Stimulated activated CD4-positive, alpha-beta T cell treated with anti-CD3 and anti-CD28 coated beads, Interleukin-4, amount 100 ng/mL, for 24 hours (primary cell): ENCODE measurements at places on chromosomes 2 and 18.
A peak's percentile ranks its signal among the peaks of the same experiment; 100 is the strongest.

DNA sequence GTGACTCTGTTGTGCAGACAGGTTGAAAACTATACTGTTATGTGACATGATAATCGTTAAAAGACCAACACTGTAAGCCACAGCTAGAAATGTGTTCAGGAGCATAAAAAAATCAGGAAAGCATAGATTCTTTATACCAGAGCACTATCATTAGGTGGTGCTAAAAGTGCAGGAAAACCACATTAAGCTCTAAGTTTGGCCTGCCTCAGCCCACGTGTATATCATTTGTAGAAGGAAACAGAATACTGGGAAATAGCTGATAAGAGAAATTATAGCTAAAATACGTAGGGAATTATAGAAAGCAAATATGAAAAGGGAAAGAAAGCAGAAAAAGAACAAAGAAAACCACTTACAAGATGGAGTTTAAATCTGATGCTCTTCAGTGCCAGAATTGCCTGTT, 26.5 kb upstream of the C2orf74 start:
- no peak for DNase-seq

DNA sequence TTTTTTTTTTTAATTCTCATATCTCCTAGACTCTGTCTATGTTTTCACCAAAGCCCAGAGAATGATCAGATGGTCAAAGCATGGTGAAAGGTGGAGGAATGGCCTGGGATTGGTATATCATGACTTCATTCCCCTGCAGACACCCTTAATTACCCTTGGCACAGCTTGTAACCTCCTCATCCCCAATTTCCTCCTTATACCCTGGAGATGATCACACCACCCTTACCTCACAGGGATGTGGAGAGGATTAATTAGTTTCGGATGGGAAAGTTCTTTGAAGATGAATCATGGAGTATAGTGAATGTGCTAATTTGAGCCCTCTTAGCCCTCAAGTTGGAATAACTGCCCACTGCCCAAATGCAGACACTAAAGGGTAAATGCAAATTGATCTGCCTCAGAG, 138.0 kb upstream of the LYPD6 start:
- no peak for DNase-seq

DNA sequence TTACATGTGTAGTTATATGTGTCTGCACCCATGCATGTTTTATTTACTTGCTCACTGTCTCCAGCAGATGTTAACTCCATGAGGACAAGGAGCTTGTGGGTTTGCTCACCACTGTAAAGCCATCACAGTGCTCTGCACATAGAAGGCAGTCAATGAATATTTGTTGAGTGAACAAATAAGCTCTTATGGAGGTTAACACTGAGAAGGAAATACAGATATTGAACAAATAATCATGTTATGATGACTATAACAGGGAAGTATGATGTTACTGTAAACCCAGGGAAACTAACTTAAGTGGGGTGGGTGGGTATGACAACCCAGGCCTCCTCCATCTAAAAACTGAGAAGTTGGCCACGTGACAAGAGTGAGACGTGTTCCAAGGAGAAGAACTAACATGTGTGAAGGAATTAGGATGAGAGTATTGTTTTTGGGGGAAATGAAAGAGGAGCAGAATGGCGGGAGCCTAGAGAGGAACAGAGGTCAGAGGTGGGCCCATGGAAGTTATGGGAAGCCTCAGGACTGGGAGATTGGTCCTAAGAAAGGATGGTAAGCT, 6.0 kb upstream of the FAM117B start:
- DNase-seq: no peak

- no peak for DNase-seq
These were observed 209.0 kb downstream of the MC4R start for GRCh38 chr18:60163622-60164021.

DNA sequence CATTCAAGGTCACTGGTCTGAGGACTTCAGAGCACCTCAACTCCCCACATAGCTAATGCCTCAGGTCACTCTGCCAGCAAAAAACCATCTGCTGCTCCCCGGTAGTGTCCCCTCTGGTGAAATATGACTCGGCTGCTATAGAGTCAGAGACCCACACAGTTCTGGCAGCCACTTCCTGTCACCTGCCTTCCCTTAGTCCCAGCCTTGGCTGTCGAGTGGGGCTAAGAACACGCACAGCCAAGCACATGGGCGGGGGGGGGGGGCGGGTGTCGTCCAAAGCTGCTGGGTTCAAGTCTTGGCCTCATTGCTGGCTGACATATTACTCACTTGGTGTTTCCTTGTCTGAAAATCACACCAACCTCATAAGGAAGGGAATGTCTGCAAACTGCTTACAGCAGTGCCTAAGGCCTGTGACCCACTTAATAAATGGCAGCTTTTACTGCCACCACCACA, 37.5 kb downstream of the POLR1A start:
- peak; percentile 17 for DNase-seq

DNA sequence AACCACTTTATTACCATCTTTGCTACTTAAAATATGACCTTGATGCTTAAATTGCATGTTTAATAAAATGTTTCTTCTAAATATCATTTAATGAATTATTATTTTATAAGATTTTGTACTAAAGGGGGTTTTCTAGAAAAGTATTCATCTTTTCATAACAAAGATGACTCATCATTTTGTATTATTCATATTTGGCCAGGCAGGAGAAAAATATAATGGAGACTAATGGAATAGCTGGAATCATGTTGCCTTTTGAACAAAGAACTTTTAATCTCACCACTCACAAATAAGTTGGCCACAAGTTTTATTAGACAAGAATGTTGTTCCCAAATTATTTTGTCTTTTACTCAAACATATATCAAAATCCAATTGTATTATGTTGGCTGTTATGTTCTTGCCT, 882.4 kb downstream of the DSC3 start:
- no peak for DNase-seq

DNA sequence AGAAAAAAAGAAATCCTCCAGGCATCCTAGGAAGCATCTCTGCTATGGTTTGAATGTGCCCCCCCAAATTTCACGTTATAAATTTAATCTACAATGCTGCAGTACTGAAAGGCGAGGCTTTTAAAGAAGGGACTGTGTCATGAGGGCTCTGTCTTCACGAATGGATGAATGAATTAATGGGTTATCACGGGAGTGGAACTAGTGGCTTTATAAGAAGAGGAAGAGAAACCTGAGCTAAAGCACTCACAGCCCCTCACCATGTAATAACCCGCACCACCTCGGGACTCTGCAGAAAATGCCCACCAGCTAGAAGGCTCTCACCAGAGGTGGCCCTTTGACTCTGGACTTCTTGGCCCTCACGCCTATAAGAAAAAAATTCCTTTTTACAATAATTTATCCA, 27.6 kb downstream of the RNU4ATAC start:
- DNase-seq: no peak

DNA sequence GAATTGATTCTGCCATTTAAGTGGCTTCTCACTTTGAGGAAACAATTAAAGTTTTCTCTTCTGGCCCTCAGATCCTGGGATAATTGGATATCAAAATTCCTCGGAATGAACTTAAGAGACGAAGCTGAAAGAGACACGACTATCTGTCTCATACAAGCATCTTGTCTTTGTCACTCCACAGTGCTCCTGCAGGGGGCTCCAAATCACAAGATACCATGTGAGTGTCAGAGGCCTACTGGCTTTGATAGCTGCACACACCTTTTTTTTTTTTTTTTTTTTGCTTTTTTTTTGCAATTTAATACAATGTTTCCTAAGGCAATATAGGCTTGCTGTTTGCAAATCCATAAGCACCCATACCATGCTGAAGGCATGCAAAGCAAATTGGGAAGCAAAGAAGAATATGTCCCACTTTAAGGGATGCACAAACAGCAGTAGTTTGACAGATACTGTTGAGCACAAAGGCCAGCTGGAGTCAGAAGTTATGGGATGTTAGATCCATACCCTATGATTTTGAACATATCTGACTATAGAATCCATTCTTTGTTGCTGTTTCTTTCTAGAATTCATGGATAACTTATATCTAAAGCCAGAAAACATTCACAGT, 109.0 kb upstream of the CBLN2 start:
- DNase-seq: peak; percentile 28

DNA sequence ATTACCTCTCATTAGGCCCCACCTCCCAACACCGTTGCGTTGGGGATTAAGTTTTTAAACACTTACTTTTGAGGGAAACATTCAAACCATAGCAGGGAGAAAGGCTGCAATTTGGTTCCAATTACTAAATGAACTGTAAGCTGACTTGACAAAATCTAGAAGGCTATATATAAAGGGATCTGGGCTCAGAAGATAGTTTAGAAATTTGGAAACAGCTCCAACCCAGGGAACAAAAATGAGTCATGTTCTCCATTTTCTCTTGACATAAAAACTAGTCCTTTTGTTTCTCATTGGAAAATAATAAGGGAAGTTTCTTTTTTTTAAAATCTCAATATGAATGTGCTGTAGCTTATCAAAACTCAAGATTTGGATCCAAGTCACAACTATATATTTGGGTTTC, 17.5 kb downstream of the MOGAT1 start:
- DNase-seq: no peak

- DNase-seq: no peak
These were observed 85.9 kb upstream of the CCBE1 start for GRCh38 chr18:59783138-59783537.

DNA sequence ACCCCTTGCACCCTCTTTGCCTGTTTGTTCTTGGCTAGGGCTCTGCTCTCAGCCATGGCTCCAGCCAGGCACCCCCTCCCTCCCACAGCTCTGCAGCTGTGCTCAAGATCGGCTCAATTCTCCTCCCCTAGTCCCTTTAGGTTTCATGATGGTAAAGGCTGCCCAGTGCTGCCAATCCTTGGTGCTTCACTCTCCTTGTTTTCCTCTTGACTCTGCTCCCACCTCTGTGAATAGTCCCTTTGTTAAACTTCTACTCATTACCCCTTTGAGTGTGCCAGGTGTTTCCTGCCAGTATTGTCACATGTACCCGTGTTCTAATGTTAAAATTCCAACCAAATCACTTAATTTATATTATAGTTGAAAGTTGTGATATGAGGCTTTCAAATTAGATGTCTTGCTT, 101.0 kb upstream of the CERS6 start:
- no peak for DNase-seq

GRCh38 chr2:177010861-177011260, 201.7 kb upstream of the HNRNPA3 start:
- no peak for DNase-seq

DNA sequence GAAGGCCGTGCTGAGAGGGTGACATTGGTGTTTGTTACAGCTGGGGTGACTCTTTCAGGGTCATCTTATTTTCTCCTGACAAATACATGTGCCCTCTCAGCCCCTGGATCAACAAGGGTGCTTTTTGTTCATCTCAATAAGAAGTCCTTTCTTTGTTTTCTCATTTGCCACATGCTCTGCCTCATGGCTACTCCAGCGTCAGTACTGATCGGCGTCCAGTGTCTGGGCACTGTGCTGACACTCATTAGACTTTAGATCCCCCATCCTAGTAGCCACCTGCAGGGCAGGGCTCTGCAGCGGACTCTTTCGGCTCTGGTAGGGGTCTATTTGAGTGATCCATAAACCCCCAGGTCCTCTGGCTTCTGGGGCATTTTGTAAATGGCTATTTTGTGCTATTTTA, 38.4 kb downstream of the NPPC start:
- DNase-seq: no peak

DNA sequence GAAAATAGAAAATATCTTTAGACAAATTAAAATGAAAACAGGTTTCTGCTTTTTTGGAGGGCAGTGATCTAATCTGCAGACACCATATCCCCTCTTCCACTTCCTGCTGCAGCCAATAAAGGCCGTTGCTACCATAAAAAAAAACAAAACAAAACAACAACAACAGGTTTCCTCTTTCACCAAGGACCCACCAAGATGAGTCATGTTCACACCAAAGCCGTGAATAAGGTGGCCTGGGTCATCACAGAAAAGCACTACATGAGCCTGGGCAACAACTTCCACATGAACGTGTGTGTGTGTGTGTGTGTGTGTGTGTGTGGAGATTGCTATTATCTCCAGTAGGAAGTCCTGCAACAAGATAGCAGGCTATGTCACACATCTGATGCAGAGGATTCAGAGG, 24.8 kb upstream of the TFCP2L1 start:
- no peak for DNase-seq

GRCh38 chr18:71529703-71530303, 1014.3 kb downstream of the CBLN2 start:
- DNase-seq: no peak

DNA sequence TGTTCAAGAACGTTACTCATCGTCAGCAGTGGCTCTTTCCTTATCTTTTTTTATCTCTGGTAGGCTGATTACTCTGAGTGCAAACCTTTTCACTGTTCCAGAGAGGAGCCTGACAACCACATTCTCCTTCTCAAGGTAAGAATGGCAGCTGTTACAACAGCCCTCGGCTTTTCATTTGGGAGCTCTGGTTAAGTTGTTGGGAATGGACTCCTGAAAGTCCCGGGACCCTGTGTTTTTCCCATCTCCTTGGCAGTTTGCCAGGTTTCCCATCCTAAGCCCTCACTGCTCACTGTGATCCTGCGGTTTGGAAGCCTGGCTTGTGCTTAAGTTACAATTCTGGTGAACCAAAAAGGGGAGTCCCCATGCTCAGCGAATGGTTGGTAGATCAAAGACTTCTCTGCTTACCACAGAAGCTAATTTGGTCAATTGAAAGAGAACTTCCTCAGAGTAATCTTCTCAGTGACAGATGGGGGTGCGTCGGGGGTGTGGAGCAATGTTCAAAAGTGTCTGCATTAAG, 122.3 kb downstream of the LYPD6B start:
- peak; percentile 22 for DNase-seq
